ENCODE measurements at places on chromosomes 7 and 10.

- DNase-seq, result no peak
Observed at GRCh38 chr7:16083931-16084330, 337.4 kb downstream of the CRPPA start.

- DNase-seq, result no peak
Observed at GRCh38 chr10:17062493-17062892, 67.1 kb downstream of the CUBN start.

GRCh38 chr10:1968257-1969033, 231.1 kb upstream of the ADARB2 start:
- DNase-seq, result no peak

- DNase-seq, result no peak
Observed at GRCh38 chr7:47783456-47784223, 164.6 kb downstream of the PKD1L1 start.

GRCh38 chr10:104251443-104251842, 3.2 kb upstream of the GSTO1 start:
- no peak for DNase-seq

- no peak for DNase-seq
Observed at GRCh38 chr10:20888620-20889330, 8.3 kb downstream of the NEBL start.
